Inflammatory macrophage treated with lipopolysaccharide for 1 hour (primary cell): ENCODE measurements at places on chromosomes 6 and 20.

DNA sequence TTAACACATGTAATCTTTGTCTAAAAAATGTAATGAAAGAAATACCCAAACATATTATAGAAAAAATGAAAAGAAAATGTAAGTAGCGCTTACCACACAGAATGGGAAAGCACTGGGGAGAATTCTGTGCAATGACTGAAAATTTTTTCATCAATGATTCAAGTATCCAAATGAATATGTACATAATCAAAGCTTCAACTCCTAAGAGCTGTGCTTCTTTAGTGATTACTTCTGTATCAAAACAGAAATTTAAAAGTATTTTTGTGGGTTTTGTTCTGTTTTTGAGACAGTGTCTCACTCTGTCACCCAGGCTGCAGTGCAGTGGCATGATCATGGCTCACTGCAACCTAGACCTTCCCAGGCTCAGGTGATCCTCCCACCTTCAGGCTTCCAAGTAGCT is 13.7 kb downstream of the LMBRD1 start:
- no peak for DNase-seq

- DNase-seq: no peak
Measured at GRCh38 chr6:53014744-53015143, 19.7 kb upstream of the GSTA4 start.

DNA sequence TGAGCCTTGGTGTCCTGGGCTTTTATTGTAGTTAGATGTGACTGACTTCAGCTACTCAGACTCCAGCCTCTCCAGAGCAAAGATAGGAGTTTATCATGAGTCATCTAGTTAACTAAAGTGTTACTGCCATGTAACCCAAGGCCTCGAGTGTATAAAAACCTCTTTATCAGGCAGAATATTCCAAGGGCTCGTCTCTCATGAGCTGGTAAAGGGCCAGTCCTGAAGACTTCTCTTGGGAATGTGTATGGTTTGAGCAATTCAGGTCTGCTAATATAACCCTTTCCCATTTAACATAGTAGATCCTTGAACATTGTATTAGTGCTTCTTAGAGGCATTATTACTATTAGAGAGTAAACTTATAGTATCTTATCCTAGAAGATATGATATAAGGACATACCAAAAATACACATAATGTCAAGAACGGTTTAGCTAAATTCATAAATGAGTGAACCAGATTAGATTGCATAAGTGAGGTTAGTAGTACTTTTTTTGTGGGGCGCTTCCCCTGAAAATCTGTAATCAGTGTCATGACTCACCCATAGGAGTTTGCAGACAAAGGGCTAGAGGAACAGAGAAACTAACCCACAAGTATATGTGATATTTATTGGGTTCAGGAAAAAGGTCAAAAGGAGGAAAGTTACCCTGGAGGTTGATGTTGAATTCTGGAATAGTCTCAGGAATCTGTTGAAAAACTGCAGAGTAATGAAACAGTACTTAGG is 16.0 kb downstream of the DSE start:
- DNase-seq: peak; percentile 83

DNA sequence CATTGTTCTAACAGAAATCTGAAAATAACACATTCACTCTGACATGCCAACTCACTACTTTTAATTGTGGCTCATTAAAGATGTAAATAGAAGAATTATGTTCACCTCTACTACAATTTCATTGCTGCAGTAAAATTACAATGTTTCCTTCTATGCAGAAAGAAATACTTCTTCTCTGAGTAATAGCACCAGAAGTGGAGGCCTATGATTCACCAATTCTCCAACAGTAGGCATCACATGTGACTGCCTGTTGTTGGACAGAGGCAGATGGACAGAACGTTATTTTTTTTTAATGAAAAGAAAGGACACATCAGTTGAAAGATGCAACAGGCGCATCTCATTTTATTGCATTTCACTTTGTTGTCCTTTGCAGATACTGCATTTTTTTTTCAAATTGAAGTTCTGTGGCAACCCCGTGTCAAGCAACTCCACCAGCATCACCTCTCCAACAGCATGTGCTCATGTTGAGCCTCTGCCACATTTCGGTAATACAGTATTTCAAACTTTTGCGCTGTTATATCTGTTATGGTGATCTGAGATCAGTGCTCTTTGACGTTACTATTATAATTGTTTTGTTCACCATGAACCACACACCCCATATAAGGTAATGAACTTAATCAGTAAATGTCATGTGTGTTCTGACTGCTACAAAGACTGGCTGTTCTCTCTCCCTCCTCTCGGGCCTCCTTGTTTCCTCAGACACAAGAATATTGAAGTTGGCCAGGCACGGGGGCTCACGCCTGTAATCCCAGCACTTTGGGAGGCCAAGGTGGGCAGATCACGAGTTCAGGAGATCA is 121.4 kb downstream of the ATXN1 start:
- DNase-seq: no peak

DNA sequence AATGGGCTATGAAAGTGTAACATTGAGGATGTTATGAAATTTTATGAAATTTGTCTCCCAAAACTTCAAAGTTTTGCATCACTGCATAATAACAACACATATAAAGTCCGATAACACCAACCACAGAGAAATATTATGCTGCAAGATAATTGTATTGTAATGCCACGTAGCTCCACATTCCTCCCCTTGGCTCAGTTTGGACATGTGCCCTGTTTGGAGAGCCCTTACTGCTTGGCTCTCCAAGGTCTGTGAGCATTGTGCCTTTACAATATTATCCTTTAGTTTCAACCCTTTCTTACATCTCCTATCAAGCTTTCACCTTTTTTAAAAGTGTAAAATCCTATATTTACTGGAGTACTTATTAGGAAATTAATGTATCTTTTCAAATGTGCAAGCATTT is 10.8 kb downstream of the HBS1L start:
- DNase-seq: no peak

DNA sequence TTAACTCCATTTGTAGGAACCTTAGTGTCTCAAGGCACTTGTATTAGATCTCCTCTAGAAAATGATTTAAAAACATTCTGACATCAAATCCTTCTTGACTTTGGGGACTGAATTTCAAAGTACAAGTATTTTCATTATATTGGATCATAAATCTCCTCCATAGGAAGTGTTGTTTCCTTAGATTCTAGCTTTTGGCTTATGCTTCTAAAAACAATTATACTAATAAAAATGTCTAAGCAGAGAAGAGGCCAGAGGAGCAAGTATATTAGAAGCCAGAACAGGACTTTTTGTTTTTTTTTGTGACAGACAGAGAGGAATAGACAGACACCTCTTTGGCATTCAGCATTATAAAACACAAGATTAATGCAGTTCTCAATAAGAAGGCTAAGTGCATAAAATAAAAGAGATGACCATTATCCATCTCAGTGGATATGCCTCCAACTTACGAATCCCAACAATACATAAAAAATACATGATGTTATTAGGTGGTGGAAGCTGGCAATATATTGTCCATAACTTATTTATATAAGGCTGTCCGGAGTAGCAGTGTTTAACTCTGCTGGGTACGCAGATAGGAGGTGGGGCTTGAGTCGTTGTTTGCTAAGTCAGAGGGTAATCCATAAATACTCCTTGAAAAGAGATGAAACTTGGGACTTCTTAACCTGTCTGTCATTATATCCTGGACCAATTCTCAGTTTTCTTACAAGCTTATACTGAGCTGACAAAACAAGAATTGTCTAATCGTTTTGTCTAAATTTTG is 31.9 kb upstream of the NOX3 start:
- no peak for DNase-seq

DNA sequence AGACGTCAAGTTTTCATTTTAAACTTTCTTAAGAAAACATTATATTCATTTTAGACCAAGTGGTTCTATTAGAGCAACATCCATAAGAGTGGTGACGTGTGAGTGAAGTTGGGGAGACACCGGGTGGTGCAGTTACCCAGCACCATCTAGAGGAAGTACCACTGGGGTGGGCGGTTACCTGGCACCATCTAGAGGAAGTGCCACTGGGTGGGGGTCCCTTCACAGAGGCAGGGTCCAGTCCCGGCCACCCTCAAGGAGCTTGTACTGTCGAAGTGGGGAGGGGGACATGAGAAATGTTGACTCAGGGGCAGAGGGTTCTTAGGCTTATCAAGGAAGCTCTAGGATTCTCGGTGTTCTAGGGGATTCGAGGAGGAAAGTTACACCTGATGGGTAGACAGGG is 26.2 kb downstream of the PHACTR3 start:
- DNase-seq: no peak

DNA sequence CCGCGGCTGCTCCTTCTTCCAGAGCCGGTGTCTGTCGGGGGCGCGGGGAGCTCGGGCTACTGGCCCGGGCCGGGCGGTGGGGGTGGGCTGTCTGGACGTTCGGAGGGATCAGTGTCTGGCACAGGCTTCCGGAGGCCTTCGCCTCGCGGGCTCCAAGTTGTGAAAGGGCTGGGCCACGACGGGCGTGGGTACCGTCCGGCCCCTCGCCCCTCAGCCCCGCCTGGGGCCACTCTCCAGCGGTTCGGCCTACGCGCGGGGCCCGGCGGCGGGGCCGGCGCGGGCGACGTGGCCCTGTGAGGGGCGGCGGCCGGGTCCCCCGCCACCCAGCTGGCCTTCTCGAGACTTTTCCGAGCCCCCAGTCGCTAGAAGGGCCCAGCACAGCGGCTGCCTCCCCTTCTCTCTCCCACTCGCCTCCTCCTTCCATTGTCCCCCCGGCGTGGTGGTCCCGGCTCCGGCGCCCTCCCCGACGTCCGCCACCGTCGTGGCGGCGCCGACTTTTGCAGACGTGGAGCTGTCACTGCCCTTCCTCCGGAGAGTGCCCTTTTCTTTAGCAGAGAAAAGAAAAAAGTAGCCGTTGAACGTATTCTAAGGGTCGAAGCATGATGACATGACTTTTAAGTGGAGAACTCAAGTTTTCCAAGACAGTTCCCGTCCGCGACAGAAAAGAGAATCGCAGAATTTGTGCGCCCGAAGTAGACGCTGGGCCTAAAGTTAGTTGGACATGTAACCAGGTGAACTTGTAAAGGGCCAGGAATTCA is 571 bp downstream of the ITCH start:
- DNase-seq: peak; percentile 50

GRCh38 chr6:63452125-63452524 is 120.2 kb upstream of the LOC128125822 start:
- DNase-seq: no peak

DNA sequence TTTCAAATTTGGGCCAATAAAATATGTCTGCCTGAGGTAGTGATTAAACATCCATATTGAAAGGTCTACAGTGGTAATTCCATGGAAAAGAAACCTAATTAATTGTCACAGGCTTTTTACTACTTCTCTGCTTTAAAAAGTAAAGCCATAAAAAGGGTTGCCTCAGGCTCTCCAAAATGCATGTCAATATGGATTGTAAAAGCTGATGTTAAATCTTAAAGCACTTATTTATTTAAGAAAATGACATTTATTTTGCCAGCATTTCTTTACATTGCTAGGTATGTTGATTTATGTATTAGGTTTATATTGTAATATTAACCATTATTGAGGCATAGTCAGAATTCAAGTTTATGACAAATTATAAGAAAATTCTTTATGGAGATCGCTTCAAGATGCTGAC is 133.2 kb downstream of the OPN5 start:
- DNase-seq: no peak

DNA sequence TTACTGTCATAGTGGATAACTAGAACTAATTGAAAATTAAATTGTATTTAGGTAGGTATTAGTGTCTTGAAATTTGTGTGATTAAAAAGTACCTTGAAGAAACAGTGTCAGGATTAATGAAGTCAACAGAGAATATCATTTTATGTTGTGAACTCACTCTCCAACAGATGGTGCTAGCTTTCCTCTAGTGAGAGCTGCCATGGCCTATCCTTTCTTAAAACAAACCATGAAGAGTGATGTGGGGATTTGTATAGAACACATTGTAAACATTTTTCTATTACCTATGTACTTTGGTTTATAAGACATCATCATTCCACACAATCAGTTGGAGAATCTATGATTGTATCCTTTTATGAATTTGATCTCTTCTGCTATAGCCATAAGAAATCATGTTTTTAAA is 4.8 kb upstream of the SRSF12 start:
- DNase-seq: peak; percentile 33

DNA sequence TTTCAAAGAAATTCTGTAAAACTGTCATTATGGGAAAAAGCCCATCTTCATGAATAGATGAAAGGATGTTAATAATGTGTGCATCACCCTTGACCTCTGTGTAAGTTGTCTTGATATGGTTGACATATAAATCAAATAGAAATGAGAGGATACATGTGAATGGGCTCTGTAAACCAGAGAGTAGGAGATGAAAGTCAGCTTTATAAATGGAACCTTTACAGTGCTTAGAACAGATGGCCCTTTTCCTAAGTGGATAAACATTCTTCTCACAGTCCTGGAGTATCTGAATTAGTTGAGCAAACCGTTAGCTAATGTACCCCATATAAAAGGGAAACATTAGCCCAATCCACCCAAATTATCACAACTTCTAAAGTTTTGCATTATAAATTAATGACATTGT is 57.5 kb downstream of the MYLK4 start:
- no peak for DNase-seq

DNA sequence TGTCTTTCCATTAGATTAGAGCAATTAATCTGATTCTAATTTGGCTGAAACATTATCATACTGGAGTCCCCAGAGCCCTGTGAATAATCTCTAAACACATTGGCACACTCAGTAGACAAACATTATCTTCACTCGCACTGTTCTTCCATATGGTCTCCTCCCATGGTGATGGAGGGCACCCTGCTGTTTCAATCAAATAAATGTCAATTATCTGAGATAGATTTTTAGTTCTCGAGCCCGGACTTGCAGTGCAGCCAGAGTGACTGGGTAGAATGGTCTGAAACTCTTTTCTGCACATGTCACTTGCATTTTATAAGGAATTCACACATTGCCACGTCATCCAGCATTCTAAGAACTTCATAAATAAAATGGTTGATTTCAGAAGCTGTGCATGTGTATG is 90.6 kb upstream of the MAP3K7 start:
- DNase-seq: no peak

GRCh38 chr6:162450358-162450757 is 277.2 kb downstream of the PRKN start:
- DNase-seq: no peak

GRCh38 chr6:168221497-168222079 is 98.0 kb downstream of the DACT2 start:
- no peak for DNase-seq

GRCh38 chr6:129324345-129324744 is 385.6 kb downstream of the ARHGAP18 start:
- no peak for DNase-seq

GRCh38 chr6:157184202-157185015 is 138.9 kb downstream of the TMEM242 start:
- peak; percentile 43 for DNase-seq

DNA sequence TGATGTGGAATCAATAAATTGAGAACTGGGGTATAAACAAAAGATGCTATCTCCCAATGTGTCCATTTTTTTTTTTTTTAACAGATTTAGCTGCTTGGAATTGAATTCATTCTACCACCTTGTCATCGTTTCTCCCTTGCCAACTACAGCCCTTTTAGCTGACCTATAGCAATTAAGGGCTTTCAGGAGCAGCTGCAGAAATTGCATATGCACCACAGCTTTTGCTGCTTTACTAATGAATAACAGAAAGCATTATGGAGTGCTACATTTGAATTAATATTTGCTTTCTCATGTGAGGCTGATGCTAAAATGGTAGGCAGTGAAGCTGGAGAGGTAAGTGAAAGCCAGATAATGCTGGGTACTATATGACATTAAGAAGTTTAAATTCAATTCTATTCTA is 5.7 kb downstream of the SESN1 start:
- DNase-seq: no peak
